Smooth muscle cell of the umbilical artery (primary cell): ENCODE measurements at places on chromosomes 16 and 17. TPM values are rescaled to one million over a fixed set of nuclear protein-coding genes. Genes with fewer than 3 reads are reported as not detected.

The SDR42E2 gene
- total RNA-seq, result not detected in 2 replicates

The SPATA22 gene
- not detected in 2 replicates for total RNA-seq

The TMIGD1 gene
- total RNA-seq, result not detected in 2 replicates

The PDE6G gene
- not detected in 2 replicates for total RNA-seq

The PRM1 gene
- not detected in 2 replicates for total RNA-seq
